Dorsolateral prefrontal cortex (tissue), 122 donors: ENCODE measurements at places on chromosomes 4 and X. TPM values are rescaled to one million over a fixed set of nuclear protein-coding genes. Genes with fewer than 3 reads are reported as not detected.

The CYTL1 gene
- total RNA-seq = 3.1 TPM

The NXF2B gene
- not detected for total RNA-seq

The TEX13D gene
- total RNA-seq = not detected

The INTS6L gene
- total RNA-seq = 14.0 TPM

The OTUD6A gene
- total RNA-seq = not detected

The HDAC8 gene
- 55.7 TPM for total RNA-seq

The LAS1L gene
- 44.0 TPM for total RNA-seq

The DCLK2 gene
- total RNA-seq = 84.7 TPM

The NAAA gene
- total RNA-seq = 21.1 TPM

The CLGN gene
- total RNA-seq = 4.2 TPM

The ASMT gene
- not detected for total RNA-seq

The LPAR4 gene
- total RNA-seq = 2.2 TPM

The GPRASP2 gene
- total RNA-seq = 82.3 TPM

The SH2D1A gene
- not detected for total RNA-seq

The CHRDL1 gene
- 27.3 TPM for total RNA-seq

The SLC9B1 gene
- 2.9 TPM for total RNA-seq

The BANK1 gene
- total RNA-seq = 1.1 TPM

The TMSB15A gene
- not detected for total RNA-seq

The LAGE3 gene
- 36.7 TPM for total RNA-seq

The SPOCK3 gene
- 181 TPM for total RNA-seq

The PPP2R2C gene
- 264 TPM for total RNA-seq

The KLHL13 gene
- total RNA-seq = 10.7 TPM

The TKTL1 gene
- total RNA-seq = not detected

The SPACA5 gene
- not detected for total RNA-seq
